ENCODE measurements at places on chromosomes 5 and 9.

DNA sequence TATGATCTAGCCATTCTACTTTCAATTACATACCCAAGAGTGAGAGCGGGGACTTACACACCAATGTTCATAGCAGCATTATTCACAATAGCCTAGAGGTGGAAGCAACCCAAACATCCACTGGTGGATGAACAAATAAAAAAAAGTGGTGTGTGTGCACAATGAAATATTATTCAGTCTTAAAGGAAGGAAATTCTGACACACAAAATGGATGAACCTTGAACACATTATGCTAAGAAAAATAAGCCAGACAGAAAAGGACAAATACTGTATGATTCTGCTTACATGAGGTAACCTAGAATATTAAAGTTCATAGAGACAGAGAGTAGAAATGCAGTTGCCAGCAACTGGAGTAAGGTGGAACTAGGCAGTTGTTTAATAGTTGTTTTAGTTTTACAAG, 22.1 kb downstream of the ETF1 start:
- DNase-seq = no peak

DNA sequence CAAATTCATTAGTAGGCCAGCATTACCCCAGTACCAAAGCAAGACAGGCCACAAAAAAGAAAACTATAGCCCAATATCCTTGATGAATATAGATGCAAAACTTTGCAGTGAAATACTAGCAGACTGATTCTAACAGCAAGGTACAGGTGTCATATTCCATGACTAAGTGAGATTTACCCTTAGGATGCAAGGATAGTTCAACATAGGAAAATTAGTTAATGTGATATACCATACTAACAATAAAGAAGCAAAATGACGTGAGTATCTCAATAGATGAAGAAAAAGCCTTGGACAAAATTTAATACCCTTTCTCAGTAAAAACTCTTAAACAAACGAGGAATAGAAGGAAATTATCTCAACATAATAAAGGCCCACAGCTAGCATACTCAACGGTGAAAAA, 13.3 kb downstream of the ZNF131 start:
- no peak for DNase-seq

DNA sequence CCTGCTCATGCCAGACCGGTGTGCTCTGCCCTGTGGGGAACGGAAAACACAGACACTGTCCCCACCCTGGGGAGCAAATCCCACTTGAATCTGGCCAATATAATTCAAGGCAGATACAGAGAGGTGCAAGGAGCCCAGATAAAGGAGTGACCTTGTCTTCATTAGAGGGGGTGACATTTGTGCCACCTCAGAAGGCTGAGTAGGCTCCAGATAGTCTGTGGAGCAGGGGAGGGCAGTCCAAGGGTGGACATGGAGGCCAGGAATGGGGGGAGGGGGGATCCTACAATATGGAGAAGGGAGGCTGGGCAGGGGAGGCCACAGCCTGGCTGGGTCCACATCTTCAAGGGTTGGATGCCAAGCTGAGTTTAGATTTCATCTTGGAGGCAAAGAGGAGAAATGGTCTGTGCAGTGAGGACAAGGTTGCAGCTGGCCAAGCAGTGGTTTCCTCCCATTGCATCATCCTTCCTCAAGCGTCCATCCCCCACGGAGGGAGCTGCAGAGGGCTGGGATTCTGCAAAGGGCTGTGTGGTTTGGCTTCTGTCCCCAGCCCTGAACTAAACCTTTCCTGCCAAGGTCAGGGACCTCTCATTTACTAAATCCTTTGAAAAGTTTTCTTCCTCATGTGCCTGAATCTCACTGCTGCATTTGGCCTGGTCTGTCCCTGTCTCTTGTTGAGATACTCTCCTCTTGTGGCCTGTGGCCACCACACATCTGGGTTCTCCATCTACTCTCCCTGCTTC, 60.1 kb downstream of the GALNT12 start:
- DNase-seq = no peak

- peak; percentile 13 for DNase-seq
Observed at GRCh38 chr9:35035851-35036701, 36.3 kb downstream of the VCP start.

GRCh38 chr5:109218818-109219217, 191.0 kb downstream of the PJA2 start:
- no peak for DNase-seq

DNA sequence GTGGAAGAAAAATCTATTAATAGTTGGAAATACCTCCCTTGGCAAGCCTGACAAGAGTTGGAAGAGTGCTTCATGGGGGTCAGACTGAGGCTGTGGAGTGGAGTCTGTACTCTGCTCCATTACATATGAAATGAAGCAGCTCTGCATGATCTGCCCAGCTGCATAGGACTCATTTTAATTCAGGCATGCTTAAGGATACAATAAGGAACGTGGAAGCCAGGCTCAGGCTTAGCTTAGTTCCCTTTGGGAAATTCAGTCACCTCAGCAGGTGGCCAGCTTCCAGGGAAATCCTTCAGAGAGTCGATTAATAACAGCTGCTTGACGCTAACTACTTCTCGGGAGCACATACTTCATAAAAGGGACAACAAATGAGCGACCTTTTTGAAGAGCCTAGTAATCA, 1672.9 kb upstream of the WWC1 start:
- no peak for DNase-seq

DNA sequence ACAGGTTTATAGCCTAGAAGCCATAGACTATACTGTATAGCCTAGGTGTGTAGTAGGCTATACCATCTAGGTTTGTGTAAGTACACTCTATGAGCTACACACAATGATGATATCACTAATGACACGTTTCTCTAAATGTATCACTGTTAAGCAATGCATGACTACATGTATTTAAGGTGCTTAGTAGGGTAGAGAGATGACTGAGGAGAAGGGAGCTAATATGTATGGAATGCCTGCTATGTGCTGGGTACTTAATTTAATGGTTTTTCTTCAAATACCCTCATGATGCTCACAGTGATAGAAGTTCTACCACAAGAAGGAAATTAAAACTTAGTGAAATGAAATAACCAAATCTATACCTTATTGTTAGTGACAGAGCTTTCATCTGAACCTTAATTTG, 1785.5 kb downstream of the EFNA5 start:
- no peak for DNase-seq

GRCh38 chr5:100840370-100840769, 62.7 kb downstream of the ST8SIA4 start:
- DNase-seq = no peak

- no peak for DNase-seq
Observed at GRCh38 chr9:131104016-131104740, 7.8 kb downstream of the AIF1L start.

DNA sequence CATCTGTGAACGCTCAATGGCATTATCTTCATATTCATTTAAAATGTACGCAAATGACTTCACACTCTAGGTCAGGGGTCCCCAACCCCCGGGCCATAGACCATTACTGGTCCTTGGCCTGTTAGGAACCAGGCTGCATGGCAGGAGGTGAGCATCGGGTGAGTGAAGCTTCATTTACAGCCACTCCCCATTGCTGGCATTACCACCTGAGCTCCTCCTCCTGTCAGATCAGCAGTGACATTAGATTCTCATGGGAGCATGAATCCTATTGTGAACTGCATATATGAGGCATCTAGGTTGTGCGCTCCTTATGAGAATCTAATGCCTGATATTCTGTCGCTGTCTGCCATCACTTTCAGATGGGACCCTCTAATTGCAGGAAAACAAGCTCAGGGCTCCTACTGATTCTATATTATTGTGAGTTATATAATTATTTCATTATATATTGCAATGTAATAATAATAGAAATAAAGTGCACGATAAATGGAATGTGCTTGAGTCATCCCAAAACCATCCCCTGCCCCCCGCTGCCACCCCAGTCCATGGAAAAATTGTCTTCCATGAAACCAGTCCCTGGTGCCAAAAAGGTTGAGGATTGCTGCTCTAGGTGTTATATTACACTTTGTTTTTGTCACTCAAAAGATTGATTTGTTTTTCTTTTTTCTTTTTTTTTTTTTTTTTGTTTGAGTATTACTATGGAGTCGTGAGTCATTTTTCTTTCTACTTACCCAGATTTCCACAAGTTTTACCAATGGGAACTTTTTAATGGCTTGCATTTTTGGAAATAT, 127.2 kb downstream of the DOCK8 start:
- no peak for DNase-seq

GRCh38 chr9:35909274-35909673, at the start of gene SPAAR:
SPAAR (plus strand) TSS chr9:35909490; CDS start chr9:35910464, 974 bp downstream.
- DNase-seq = no peak

GRCh38 chr5:139488260-139488659, 5.7 kb upstream of the STING1 start:
- no peak for DNase-seq

DNA sequence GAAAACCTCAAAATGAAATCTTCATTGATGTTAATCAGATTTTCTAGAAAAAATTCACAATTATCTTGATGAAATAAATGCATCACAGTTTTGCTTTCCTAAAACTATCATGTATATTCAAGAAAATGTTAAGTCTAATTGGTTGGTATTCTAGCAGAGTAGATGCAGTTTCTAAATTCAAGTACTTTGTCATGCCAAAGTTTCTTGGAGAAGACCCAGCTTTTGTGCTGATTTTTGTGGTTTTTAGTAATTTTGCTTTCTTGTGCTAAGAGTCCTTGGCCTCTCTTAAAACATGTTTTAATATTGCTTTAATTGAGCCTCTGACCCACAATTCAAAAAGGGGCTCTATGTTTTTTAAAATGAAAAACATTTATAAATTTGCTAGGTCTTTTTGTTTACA, 924.8 kb upstream of the PTPRD start:
- no peak for DNase-seq

- no peak for DNase-seq
Observed at GRCh38 chr5:149886692-149887470, 57.7 kb downstream of the PDE6A start.

GRCh38 chr5:25107853-25108252, 463.1 kb upstream of the CDH10 start:
- no peak for DNase-seq

DNA sequence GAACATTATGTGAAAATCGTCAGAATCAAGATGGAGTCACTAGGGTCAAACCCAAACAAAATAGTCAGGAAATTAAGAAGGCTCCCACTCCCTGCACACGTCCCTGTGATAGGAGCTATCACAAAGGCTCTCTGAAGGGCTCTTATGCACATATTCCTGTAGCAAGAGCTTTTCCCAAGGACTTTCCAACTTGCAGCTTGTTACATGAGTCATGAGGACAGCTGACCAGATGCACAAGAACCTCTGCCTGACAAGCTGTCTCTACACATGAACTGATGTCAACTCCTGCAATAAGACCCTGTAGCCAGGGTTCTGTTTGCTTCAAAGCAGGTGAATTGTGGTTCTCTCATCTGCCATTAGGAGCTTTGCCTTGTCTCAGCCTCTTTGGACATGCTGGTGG, 122.4 kb downstream of the OLFM1 start:
- no peak for DNase-seq

DNA sequence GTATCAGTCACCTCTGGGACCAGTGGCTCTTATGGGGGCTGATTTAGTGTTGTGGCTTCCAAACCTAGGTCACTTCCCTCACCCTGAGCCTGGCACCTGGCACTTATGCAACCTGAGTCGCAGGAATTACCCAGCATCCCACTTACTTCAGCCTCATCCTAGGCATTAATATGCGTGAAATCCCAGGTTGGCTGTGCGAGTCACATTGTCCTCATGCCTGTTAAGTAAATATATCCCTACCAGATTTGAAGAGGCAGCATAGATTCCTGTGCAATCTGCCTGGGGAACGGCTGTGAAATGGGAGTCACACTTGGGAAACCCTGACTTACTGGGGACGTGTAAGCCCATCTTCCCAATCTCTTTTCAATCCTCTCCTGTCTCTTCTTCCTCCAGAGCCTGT, 42.7 kb upstream of the AKNA start:
- DNase-seq = no peak

GRCh38 chr5:178545941-178546674, 44.1 kb downstream of the COL23A1 start:
- no peak for DNase-seq

DNA sequence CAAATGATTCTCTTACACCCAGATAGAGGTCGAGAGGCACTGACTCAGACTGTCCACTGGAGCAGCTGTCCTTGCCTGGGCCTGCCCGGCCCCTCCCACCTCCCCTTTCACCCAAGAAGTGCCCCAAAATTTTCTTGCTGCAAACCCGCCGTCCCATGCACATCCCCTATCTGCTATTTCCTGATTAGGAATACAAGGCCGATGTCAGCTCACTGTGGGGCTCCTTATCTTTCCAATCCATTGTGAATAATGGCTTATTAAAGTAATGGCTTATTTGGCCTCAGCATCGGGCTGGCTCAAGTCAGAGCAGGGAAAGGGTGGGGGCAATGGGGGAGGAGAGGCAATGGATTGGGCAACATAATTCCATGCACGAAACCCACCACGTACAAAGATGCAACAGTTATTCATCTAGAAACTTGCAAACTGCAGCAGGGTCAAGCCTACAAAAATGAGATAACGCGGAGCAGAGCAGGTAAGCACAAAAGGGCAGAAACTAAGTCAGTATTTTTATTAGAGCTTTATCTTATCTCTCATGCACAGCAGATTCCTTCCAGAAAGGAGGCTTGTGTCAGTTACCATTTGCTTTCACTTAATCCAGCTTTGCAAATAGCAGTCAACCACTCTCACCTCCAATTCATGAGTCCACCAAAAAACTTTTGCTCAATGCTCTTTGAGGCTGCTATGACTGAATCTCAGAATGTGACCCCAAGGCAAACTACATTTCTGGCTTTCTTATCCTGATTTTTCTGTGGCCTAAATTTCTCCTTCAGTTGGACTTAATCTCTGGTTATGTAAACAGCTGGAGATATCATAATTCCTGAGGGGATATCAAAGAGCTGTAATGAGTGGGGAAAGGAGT, 138.2 kb upstream of the OSMR start:
- DNase-seq = no peak

- no peak for DNase-seq
Observed at GRCh38 chr9:86036555-86036954, 62.8 kb downstream of the GOLM1 start.

DNA sequence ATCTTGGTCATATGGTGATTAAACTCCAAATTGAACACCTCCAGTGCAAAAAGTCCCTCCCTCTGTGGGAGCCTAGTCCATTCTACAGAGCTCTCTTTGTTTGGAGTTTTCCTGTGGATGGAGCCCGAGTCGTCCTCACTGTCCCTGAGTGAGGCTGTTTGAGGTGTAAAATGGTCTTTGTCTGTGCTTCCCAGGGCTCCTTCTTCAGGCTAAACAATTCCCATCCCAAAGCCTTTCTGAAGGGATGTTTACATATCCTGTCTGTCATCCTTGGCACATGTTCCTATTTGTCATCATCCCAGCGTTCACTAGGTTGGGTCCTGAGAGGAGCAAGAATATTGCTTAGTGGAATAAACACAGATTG, 68.9 kb downstream of the COL27A1 start:
- no peak for DNase-seq

- DNase-seq = no peak
Observed at GRCh38 chr5:118637947-118638670, 350.2 kb downstream of the DTWD2 start.

DNA sequence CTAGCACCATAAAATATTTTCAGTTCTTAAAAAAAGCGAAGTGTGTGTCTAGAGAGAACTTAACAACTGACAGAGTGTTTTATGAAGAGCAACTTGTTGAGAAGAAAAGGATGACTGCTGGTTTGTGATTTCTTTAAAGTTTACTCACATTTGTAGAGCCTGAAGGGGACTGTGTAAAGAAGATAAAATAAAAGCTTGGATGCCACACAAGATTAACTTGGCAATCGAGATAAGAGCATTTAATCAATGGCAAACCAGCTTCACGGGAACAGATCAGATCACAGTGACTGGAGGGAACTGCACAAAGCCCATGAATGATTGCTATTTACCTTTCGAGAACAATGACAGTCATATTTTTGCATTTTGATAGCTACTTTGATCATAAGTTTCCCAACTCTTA, 2013.1 kb upstream of the CDH9 start:
- no peak for DNase-seq

- no peak for DNase-seq
Observed at GRCh38 chr9:121776001-121776738, 124.7 kb downstream of the DAB2IP start.
